MM.1S (cell line): ENCODE measurements at places on chromosomes 11 and 22.

DNA sequence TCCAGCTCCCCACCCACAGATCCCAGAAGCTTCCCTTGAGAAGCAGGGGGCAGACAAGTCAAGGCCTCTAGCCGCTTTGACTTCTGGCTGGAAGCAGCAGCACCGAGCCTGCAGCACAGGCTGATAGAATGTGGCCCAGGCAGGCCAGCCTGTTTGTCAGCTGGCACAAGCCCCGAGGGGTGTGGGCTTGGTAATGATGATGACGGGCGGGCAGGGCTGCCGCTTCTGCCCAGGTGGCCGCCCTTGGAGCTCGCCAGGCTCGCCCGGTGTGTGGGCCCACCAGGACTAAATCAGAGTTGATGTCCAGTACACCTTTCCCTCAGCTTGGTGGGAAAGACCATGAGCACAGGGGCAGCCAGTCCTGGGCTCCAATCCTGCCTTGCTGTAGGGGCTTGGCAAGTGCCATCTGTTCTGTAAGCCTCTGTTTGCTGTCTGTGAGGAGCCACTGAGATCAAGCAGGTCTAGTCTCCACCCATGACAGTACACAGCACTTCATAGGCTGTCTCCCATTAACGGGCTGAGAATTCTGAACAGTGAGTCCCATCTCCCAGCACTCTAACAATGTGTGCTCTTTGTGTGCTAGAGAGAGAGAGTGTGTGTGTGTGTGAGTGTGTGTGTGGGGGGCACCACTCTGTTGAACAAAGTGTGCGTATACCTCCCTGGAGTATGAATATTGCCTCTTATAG lies 26.8 kb downstream of the MICAL2 start:
- DNase-seq, result no peak

- peak; percentile 79 for DNase-seq
Observed at GRCh38 chr11:23540101-23540561, 679.9 kb upstream of the CCDC179 start.

GRCh38 chr11:28673691-28674432 lies 565.7 kb downstream of the METTL15 start:
- no peak for DNase-seq

- DNase-seq, result no peak
Observed at GRCh38 chr11:113470233-113470632, 5.0 kb downstream of the DRD2 start.

DNA sequence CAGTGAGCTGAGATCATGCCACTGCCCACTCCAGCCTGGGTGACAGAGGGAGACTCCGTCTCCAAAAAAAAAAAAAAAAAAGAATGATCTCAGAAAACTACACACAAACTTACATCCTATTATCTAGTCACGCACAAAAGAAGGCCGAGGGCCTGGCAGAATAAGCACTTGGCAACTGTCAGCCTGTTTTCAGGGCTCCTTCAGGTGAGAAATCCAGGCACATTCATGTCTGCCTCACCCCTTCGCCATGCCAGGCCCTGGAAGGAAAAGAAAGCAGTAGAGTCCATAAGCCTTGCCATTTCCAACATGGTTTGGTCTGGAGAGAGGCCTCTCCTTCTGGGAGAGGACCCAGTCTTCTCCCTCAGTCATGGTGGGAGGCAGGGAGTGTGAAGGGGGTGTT lies 30.9 kb downstream of the C11orf58 start:
- DNase-seq, result no peak

DNA sequence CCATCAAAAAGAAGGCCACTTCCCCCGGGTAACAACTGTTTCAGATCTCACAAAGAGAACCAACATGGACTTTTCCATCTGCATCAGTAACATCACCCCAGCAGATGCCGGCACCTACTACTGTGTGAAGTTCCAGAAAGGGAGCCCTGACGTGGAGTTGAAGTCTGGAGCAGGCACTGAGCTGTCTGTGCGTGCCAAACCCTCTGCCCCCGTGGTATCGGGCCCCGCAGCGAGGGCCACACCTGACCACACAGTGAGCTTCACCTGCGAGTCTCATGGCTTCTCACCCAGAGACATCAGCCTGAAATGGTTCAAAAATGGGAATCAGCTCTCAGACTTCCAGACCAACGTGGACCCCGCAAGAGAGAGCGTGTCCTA lies 3.7 kb downstream of the SEC14L6 start:
- no peak for DNase-seq

GRCh38 chr11:9082575-9082974 lies 8.8 kb downstream of the SCUBE2 start:
- no peak for DNase-seq

DNA sequence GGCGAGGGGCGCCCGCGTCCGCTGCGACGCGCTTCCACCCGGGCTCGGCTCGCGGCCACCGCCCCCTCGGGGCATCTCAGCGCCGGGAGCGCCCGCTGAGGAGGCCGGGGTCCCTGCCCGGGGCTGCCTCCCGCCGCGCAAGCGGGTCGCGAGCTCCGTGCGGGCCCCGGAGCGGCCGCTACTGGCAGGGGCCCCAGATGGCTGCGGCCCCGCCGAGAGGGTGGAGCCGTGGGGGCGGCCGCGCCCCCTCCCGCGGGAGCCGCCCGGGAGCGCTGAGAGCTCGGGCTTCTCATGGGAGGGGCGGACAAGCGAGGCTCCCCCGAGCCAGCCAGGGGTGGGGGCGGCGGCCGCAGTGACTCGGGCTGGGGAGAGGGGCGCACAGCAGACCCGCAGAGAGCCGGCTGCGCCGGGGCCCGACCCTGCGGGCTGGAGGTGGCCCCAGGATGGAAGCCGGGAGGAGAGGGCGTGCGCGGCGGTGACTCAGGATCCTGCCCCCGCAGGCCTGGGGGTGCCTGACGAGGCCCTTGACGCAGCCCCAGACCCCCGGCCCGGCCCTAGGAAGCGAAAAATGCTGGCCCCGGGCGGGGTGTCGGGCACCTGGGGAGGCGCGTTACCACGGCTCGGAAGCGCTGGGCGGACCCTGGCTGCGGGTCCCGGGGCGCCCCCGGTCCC lies 603 bp upstream of the ZFTA start:
- DNase-seq, result peak; percentile 47

DNA sequence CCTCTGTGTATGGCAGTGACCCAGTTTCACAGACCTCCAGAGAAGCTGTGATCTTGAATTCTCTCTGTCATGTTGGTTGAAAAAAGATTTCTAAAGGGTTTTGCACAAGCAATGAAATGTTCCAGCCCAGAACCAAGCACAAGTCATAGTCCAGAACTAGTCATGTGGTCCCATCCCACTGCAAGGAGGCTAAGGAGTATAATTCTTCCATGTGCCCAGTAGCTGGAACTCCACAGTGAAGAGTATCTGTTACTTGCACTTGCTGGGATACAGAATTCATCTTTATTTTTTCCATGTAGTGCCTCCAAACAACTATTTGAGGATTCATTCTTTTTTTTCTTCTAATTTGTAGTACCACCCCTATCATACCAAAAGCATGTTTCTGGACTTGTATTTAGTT lies 9.9 kb upstream of the MMP8 start:
- no peak for DNase-seq

GRCh38 chr11:117458275-117459122 lies 130.8 kb downstream of the CEP164 start:
- no peak for DNase-seq

GRCh38 chr11:46208803-46209202 lies 68.7 kb upstream of the CREB3L1 start:
- no peak for DNase-seq

DNA sequence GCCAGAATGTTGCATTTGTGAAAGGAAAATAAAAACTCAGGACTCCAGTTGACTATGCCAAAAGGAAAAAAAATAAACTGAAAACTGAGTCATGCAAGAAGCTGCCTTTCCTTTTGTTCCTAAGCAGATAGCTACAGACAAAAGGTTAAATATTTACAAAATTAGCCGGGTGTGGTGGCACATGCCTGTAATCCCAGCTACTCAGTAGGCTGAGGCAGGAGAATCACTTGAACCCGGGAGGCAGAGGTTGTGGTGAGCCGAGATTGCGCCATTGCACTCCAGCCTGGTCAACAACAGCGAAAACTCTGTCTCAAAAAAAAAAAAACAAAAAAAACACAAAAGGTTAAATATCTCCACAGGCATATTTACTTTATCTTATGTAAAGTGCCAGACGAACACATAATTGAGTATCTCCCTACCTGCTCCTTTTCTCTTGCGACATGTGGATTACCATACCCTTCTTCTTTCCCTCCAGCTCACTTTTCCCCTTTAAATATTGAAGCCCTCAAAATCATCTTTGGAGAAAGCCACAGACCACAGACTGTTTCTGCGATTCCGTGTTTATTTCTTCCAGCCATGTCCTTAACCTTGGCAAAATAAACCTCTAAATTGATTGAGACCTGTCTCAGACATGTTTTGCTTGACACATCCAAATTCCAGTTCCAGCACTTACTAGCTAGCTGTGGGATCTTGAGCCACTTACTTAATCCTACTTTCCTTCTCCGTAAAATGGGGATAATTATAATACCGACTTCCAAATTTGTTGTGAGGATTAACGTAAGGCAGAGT lies 2.3 kb upstream of the SMPD1 start:
- DNase-seq, result no peak

DNA sequence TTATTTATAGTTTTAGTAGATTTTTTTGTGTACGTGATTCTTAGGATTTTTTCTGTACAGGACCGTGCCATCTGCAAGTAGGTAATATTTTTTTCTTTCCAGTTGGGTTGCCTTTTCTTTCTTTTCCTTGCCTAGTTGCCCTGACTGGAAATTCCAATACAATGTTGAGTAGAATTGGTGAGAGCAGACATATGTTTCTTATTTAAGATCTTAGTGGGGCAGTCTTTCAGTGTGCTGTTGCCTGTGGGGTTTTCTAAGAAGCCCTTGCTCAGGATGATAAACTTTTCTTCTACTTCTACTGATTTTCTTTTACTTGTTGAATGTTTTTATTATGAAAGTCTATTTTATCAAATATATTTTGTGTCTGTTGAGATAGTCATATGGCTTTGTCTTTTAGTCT lies 33.0 kb downstream of the ATXN10 start:
- no peak for DNase-seq

- DNase-seq, result no peak
Observed at GRCh38 chr11:35363246-35363801, 56.0 kb downstream of the SLC1A2 start.

DNA sequence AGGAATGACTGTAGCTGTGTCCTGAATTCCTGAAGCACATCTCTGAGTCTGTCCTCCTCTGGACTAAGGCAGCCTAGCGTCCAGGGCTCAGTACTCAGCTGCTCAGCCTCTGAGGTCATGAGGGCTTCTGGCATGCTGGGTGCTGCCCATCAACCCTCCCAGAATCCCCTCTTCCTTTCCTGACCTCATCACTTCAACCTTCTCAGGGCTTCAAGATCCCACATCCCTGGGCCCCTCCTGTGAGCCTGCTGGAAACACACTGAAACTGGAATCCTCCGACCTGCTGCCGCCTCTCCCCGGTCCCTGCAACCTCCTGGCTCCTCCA lies 803 bp downstream of the KRTAP5-8 start:
- DNase-seq, result no peak
